ENCODE measurements at places on chromosomes 2 and 18.

DNA sequence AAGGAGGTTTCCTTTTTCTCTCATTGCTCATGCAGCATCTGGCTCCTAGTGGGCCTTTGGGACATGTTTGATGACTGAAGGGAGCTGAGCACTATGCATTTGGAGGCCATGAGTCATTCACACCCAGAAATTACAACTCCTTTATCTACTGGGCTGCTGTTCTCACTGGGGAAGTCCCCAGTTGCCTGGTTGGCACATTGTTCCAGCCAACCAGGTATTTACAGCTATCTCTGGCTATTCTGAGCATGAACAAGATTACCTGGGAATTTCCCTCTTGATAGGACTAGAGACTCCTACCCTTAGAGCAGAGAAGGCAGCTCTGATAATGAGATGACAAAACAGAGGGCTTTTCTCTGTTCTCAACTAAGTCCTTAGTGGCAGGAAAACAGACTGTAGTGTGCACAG, 206.5 kb downstream of the SETBP1 start:
- no peak for DNase-seq

DNA sequence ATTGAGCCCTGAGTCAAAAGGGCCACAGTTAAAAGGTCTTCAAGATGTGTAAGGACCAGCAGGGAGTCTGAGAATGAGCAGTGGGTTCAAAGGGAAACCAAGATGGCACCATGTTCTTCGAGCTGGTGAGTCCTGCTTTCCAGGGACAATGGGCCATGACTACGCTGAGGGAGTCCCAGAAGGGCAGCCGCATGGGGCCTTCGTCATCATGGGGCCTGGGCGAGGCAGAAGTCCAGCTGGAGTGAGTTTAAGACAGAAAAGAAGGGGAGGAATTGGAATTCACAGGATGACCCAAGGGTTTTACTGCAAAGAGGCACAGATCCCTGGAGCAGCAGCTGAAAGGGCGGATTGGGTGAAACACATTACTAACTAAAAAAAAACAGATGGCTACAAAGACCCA, 340.8 kb upstream of the MYT1L start:
- no peak for DNase-seq

DNA sequence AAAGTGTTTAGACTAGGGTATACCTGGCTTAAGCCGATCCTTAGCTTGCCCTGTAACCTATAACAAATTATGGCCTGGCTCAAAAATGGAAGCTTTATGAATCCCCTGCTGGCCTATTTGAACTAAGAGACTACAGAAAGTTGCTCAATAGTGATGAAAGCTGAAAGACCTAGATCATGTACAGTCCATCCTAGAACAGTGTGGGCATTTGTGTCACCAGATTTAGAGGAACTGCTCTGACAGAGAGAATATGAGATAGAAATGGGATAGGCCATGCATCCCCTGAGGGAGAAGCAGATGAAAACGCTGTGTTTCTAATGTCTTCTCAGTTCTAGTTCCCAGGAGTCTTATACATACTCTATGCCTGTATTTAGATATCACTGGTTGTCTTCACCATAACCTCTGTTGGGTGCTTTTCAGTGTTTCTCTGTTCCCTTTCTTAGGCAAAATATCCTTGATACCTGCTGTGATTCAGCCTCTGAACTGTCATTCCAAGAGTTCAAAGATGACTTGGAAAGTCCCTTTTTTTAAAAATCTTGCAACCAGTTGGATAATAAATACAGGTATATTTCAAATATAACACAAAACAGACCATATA, 246.9 kb upstream of the SLC39A10 start:
- DNase-seq = no peak

DNA sequence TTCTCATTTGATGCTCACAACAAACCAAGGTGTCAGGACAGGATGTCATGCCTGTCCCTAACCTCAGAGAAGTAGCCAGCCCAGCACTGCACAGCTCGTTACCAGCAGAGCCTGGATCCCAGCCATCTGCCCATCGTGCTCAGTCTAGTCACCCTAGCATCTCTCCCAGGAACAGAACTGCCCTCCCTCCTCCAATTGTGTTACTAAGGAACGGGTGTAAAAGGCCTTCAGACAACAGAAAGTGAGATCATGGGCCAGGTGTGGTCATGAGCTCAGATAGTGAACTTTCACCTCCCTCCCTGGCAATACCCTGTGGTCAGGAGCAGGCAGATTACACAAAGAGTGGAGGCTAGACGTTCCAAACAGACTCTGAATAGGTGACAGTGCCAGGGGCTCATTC, 111.8 kb upstream of the PPP1CB start:
- DNase-seq = no peak

- peak; percentile 82 for DNase-seq
Measured at GRCh38 chr2:100819370-100820272, at the start of gene NPAS2. Gene NPAS2, plus strand, starts transcription at chr2:100820139. Its CDS starts 84,616 bp downstream, at chr2:100904755.

DNA sequence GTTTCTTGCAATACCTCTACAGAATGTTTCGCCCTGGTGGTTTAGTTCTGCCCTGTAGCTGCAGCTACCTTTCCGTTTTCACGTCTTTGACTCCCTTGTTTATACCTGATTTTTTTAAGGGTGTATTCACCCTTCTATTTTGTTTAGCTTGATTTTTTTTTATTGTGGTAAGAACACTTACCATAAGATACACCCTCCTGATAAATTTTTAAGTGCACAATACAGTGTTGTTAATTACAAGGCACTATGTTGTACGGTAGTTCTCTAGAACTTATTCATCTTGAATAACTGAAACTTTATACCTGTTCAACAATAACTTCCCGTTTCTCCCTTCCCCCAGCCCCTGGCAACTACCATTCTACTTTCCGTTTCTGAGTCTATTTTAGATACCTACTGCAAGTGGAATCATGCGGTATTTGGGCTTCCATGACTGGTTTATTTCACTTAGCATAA, 48.9 kb upstream of the NABP1 start:
- DNase-seq = no peak

DNA sequence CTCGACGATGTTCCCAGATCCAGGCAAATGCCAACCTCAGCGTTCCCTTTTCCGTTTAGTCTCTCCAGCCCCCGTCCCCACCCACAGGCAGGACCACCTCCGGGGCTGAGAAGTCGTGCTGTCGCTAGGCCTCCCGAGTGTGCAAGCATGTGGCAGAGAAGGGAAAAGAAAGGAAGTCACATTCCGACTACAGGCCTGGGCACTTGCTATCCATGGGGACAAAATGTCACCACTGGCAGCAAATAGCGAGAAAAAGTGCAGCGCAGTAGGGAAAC, 420 bp downstream of the PIGN start:
- peak; percentile 83 for DNase-seq

GRCh38 chr18:69838620-69839411, 108.9 kb downstream of the CD226 start:
- DNase-seq = peak; percentile 12

- DNase-seq = no peak
Measured at GRCh38 chr2:131063501-131064283, 29.6 kb downstream of the FAM168B start.

DNA sequence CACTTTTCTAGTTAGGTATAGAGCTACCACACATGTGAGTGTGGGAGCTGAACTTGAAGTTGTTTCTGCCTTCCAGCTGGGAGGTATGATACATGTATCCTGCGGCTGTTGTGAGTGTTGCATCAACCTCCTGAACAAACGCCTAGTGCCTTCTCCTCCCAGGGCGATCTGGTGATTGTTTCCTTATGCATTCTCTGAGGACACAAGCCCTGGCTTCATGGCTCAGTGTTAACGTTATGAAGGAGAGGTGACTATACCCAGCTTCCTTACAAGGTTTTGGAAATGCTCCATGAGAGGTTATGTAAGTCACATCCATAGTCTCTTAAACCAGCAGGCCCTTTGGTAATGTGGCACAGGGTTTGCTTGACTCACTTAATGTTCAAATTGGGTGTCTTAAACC, 64.9 kb downstream of the SPRED2 start:
- DNase-seq = no peak

- peak; percentile 79 for DNase-seq
Measured at GRCh38 chr2:99140860-99141109, 722 bp upstream of the C2orf15 start.

GRCh38 chr2:51534166-51534565, 502.2 kb upstream of the NRXN1 start:
- no peak for DNase-seq

- no peak for DNase-seq
Measured at GRCh38 chr2:112092286-112093041, 37.4 kb downstream of the TMEM87B start.

DNA sequence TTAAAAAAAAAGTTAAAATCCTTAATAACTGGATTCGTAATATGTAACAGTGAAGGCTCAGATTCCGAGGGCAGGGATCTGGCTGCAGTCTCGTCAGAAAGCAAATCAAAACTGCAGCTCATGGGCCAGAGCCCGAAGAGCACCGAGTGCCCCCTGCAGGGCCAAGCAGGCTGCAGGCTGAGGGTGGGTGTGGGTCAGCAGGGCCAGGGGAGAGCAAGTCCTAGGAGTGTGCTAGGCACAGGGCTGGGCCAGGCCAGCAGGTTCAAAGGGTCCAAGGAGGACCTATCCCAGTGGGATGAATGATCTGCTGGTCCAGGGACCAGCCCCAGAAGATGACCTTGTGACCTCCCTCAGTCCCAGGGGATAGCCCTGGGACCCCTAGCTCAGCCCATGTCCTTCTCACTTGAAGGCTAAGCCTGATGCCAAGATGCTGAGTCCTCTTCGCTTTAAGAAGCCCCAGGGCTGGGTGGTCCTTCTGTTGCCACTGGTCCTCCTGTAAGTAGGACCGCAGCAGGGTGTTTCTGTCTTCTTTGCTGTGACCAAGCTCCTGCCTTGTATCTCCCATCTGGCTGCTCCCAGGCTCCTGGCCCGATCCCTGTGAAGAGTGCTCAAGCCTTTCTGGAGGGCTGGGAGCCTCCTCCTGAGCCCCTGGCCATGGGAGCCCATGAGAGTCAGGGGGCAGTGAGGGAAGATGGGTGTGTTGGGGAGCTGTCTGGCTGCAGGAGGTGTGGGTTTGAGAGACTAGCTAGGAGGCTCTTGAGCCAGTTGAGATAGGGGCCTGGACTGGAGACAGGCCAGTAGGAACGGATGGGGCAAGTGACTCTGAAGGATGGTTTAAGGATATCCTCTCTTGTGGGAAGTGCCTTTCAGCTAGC, 150.7 kb downstream of the DYSF start:
- DNase-seq = no peak

DNA sequence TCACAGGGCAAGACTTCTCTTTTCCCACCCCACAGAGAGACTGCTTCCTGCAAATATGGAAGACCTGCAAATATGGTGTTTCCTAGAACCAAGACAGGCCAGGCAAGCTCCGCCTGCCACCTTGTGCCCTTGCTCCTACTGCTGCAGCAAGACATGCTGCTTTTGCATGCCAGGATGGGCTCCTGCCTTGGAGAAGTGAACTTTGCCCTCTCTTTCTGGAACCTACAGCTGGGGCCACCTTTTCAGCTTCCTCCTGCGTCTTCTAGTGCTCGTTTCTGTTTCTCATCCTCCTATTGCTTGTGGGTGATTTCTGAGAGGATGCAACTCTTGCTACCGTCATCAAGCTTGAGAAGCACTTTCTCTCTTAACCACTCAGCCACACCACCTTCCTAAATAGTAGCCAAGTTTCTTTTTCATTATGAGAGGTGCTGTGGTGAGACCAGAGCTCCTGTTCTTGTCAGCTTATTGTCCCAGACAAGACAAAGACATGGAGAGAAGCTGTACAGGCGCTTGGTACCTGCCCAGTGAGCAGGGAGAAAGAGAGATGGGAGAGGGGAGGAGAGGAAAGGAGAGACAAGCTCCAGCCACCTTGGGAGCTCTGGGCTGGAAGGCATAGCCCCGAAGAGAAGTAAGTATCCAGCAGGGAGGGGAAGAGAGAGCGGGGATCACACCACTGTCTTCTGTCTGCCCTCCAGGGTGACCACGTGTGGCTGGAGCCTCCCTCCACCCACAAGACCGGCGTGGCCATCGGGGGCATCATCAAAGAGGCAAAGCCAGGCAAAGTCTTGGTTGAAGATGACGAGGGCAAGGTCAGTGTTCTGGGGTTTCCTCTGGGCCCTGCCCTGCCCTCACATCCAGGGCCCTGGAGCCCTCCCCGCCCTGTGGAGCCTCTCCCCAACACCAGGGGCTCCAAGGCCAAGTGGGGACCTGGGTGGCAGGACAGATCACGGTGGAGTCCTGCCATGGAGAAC, 28.3 kb downstream of the MYO7B start:
- no peak for DNase-seq

DNA sequence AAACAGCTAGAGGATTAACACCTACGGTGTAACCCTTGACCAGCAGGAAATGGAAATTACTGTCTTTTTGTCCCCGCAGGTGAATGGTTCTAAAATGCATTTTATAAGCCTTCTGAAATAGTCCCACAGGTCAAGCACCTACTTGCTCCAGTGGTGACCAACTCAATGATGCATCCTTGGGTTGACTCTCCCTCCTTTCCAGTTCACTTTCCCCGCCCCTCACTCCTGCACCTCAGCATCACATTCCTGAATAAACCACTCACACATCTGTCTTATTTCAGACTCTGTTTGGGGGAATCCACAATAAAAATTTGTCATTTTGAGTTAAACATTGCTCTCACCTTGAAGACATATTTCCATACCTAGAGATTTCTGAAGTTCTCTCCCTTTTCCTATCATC, 446.0 kb upstream of the TNP1 start:
- no peak for DNase-seq

DNA sequence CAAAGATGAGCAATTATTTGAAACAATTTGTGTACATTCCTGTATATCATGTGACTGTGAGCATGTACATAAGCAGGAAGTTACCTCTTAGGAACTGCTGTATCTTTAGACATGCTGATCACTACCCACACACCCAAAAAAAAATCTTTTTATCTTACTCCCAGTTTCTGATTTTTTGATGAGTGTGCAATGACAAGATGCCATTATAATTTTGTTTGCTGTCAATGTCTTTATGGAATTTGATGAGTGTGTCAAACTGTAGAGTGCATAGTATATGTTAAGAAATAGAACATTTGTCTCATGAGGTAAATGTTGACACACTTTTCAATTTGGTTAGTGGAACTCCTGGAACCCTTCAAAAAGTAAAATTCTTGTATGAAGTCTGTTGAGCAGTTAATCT, 84.0 kb upstream of the TMEFF2 start:
- no peak for DNase-seq

DNA sequence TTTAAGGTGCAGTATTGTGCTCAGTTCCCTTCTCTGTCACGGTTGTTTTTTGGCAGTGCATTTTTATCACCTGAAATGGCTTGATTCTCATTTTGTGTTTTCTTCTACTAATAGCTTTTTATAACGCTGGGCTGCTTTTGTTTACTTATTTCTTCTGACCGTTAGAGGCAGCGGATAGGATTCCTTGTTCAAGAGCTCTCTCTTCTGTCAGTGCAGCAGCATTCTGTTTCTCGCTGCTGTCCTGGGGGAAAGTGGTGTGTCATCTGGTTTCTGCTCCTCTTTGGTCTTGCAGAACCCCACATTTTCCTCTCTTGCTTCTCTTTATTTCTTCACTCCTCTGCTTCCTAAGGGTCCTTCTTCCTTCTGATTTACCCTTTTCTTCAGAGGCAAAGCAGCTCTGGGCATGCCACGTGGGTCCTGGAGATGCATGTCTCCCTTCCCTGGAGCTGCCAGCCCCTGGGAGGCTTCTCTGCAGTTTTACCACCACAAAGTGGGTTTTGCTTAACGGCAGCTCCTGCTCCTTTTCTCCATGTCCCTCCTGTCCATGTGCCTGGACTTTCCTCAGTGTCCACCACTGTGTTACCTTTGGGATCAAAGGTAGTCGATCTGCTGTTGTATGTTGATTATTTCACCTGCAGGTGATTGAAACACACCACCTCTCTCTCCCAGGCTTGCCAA, 47.3 kb upstream of the SNTG2 start:
- DNase-seq = no peak

GRCh38 chr2:168146892-168147810, 100.2 kb downstream of the STK39 start:
- no peak for DNase-seq

All from neural progenitor cell (in vitro differentiated cells).